ENCODE measurements at places on chromosomes 4 and X. TPM values are rescaled to one million over a fixed set of nuclear protein-coding genes. Genes with fewer than 3 reads are reported as not detected.

DNA sequence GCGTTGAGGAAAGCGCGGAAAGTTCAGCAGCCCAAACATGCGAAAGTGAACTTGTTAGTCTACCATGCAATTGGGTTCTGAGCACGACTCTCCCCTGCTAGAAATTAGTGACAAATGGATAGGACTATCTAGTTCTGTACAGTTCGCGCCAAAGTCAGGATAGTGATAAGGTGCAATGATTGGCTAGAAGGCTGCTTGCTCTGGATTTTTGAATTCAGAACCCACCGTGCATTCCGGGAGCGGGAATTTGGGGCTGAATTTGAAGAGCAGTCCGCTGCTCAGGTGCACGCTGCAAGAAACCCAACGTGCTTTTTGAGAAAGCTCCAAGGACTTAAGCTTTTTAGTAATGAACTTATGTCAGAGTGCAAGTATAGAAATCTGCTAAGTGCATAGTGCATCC lies 732 bp upstream of the ESX1 start:
- DNase-seq, result no peak

DNA sequence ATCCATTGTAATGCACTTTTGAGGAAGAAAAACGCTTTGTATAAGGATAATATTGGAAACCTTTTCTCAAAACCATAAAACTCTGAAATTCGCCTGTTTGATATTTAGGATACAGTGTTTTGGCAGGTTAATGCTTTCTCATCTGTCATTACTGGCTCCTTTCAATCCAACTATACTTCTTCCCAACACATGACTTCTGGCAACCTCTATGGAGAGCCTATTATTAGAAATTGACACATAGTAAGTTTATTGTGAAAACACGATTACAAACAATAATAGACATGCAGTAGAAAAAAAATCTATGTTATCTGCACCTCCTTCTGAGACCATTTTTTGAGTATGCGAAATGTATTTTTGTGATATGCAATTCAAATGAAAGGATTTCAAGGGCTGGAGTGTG lies 4.6 kb upstream of the KLHL34 start:
- DNase-seq, result no peak

DNA sequence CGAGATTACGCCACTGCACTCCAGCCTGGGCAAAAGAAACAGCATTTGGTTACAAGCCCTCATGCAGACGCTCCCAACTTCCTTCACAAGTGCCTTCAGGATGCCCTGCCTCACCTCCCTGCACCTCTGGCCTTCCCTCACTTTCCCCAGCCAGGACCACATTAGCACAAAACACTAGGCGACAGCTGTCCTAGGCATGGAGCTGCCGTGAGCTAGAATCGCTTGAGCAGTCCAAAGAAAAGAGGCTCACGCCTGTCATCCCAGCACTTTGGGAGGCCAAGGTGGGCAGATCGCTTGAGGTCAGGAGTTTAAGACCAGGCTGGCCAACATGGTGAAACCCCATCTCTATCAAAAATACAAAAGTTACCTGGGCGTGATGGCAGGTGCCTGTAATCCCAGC lies 15.8 kb downstream of the RNF212 start:
- DNase-seq, result no peak

DNA sequence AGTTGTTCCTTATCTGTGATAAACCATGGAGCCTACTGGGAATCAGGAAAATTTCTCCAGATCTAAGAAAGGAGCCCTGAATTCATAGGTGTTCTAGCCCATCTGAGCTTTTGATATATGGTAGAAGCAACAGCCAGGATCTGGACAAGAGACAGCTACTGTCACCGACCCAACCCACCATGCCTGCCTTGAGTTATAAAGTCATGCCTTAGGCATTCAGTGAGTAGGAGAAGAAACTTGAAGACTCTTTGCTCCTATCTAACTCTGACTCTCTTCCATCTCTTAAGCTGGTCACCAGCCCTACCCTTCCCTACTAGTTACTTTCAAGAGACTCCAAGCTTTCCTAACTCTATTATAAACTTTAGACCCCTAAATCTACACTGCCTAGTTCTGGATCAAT lies 83.9 kb upstream of the FAM9B start:
- no peak for DNase-seq

DNA sequence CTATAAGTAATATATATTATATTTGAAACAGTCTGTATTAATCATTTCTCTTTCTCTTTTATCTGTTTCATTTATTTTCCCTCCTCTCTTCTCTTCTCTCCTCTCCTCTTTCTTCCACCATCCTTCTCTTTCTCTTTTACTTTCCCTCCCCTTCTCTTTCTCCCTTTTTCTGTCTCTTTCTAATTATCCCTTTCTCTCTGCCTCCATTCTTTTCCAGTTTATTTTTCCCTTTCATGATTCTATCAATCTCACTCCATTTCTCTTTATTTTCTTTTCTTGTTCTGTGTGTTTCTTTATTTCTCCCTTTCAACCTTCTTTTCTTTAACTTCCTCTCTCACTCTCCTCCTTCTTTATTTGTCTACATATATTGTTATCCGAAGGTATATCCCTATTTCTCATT lies 399.8 kb upstream of the POU3F4 start:
- no peak for DNase-seq

DNA sequence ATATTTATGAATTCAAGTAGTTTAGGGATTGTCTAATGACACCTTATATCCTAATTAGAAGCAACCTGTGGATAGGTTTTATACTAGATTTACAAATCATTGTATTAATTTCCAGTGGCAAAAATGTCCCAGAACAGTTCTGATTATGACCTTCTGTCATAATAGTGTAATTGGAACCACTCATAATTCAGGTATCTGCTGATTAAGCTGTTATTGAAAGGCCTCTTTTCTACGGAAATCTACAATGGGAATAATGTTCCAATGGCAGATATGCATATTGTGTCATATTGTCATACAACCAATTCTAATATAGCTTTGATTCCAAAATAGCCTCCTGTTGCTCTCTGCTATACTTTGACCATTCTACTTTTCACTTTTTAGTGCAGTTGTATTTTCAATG lies 19.0 kb downstream of the MMRN1 start:
- no peak for DNase-seq

DNA sequence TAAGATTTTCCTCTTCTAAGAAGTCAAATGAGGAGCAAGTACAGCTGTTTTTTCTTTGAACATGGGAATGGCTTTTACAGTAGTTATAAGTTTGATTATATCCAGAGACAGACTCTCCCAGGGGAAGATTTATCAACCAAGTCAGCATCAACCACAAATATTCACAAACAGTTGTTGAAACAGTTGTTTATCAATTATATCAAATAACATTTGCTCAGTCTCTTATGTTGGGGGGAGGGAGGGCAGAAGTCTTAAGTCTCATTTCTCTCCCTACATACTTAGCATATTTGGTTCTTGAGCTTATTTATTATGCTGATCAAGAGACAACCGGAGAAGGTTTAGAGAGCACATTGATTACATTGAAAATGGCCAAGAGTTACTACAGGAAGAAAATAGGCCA lies 110.1 kb downstream of the FBXO8 start:
- no peak for DNase-seq

GRCh38 chr4:101420661-101421060 lies 73.3 kb upstream of the PPP3CA start:
- DNase-seq, result no peak

TRIML2 gene
- not detected for total RNA-seq

ADAM29 gene
- not detected for total RNA-seq

FGF5 gene
- not detected for total RNA-seq

Data from activated naive CD4-positive, alpha-beta T cell treated with anti-CD3 and anti-CD28 coated beads for 36 hours (primary cell).